ENCODE measurements at places on chromosomes 5 and 9. TPM values are rescaled to one million over a fixed set of nuclear protein-coding genes. Genes with fewer than 3 reads are reported as not detected.

The NR2F1-AS1 gene
- 0.11 TPM for total RNA-seq

The TMEM252 gene
- total RNA-seq = not detected

The FREM1 gene
- total RNA-seq = not detected

The FGFR4 gene
- 8.5 TPM for total RNA-seq

The CYSTM1 gene
- total RNA-seq = 81.1 TPM

The SPATA31A3 gene
- total RNA-seq = not detected

The GRIN1 gene
- total RNA-seq = 0.04 TPM

The PCDHGB4 gene
- 1.5 TPM for total RNA-seq

All from hair follicular keratinocyte (primary cell).